NCI-H1930 (cell line): ENCODE measurements at places on chromosomes 5 and 9.

DNA sequence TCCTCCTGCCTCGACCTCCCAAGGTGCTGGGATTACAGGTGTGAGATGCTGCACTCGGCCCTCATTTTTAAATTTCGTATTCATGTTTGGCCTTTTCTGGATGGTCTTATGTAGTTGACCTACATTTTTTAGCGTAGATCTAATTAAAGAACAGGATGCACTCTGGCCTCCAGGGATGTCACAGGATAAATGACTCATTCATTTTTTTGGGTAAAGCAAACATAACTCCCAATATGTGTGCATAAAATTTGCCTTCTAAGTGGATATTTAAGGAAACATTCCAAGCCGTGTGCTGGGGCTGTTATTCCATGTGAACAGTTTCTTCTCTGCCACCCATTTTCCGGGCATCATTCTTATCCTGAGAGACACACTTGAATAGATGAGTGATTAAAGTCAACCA, 501.6 kb downstream of the IRX1 start:
- no peak for DNase-seq

DNA sequence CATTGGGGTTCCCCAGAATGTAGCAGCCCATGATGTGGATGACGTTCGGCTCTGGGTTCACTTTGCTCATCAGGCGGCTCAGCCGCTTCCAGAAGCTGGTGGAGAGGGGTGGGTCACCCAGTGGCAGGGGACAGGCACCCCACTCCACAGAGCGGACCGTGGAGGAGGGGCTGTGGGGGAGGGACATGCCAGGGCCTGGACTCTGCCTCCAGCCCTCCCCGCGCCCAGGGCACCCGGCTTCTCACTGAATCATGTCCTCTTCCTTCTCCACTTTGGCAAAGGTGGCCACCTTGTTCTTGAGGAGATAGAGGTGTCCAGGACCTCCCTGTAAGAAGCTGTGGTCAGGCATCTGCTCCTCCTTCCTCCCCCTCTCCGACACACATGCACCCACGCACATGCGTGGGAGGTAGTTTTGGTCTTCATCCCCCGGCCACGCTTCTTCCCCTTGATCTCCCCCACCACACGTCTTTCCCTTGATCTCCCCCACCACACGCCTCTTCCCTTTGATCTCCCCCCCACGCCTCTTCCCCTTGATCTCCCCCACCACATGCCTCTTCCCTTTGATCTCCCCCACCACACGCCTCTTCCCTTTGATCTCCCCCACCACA, 8.9 kb upstream of the ENTPD8 start:
- no peak for DNase-seq

DNA sequence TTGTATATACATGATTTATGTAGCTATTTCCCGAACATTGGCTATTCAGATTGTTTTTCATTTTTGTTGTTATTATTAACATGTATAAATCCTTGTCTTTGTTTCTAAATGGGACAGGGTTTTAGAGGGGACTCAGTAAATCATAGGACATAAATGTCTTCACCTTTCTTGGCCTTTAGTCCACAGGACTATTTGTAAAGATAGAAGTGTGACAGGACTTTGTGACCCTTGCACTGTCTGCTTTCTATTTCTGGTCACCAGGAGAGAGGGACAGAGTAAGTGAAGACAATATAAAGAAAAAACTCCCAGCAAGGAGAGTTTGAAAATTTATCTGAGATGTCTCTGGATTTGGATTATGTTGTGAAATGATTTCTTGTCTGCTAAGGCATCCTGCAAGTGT, 78.6 kb upstream of the GOLM1 start:
- no peak for DNase-seq

DNA sequence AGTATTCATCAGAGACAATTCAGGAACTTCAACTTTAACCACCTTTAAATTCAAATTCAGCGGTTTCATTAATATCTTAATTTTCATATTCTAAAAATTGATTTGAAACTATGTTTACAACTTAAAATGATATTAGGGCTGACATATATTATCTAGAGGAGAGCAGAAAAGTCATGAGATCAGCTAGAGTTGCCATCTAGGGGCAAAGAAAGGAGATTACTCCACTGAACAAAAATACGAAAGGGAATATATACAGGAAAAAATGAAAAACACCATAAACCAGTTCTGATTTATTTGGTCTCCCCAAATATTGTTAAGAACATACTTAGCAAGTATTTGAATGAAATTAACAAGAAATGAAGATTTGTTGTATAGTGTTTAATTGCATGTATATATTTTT, 946.3 kb downstream of the DTWD2 start:
- no peak for DNase-seq

GRCh38 chr5:95892784-95893354, 68.8 kb downstream of the ELL2 start:
- DNase-seq, result no peak

GRCh38 chr9:14119694-14120514, 194.0 kb downstream of the NFIB start:
- no peak for DNase-seq

DNA sequence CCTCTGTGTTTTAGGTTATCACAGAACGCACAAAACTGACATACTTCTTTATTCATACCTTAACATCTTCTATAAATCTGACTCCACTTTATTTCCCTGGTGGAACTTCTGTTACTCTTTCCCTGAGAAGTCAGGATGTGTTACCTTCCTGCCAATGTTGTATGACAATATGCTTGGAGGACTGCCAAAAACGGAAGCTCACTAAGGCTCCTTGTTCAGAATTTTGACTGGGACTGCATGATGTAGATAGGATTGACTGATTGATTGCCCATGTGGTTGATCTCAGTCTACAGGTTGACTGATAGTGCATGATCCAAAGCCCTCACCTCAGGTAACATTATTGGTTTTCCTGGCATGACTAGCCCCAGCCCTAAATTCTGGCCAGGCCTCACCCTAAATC, 319.4 kb downstream of the TLR4 start:
- DNase-seq, result no peak

GRCh38 chr5:122091936-122092600, 14.0 kb upstream of the LOX start:
- no peak for DNase-seq

DNA sequence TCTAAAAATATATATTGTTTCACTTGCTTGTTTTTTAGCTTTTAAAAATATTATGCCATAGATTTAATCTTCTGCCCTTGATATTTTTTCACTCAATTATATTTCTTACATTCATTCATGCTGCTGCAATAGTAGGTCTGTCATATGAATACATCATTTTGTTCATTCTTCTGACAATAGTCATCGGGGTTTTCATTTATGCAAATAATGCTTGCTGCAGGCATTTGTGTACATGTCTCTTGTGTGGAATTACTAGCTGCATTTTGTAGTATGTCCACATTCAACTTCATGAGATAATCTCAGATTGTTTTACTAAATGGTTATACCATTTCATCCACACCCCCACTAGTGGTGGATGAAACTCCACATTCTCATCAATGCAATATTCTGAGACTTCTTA, 5.3 kb upstream of the PLPP1 start:
- no peak for DNase-seq
